T-helper 1 cell (primary cell): ENCODE measurements at places on chromosomes 5 and 9.

DNA sequence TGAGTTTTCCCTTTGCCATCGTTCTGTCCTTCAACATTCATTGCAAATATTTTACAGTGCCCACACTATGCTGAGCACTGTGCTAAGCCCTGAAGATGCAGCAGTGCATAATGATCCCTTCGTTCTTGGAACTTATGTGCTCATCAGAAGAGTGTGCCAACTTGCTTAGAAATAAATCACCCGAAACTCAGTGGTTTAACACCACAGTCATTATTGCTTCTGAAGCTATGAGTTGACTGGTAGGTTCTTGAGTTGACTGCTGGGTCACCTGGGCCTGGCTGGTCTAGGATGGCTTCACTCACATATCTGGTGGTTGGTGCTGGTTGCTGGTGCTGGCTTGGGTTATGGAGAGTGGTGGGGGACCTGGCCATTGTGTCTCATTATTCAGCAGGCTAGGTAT, 20.9 kb downstream of the PCSK5 start:
- no peak for DNase-seq

DNA sequence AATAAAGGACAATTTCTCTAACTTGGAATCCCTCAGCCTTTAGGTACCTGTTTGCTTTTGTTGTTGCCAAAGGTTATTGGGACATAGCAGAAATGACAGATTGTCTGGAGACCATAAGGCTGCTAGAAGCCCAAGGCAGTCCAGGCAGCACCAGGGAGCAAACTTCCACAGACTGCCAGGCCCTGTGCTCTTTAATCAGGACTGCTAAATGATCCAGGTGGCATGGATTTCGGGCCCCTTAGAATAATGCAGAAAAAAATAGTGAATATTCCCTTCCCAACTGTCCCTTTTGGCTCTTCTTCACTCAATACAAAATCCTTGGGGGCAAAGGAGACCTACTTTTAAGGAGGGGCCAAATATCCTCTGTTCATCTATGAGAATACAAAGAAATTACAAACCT, 73.9 kb downstream of the GABRA1 start:
- DNase-seq, result no peak

GRCh38 chr5:143898381-143898780, 86.4 kb downstream of the HMHB1 start:
- DNase-seq, result no peak

DNA sequence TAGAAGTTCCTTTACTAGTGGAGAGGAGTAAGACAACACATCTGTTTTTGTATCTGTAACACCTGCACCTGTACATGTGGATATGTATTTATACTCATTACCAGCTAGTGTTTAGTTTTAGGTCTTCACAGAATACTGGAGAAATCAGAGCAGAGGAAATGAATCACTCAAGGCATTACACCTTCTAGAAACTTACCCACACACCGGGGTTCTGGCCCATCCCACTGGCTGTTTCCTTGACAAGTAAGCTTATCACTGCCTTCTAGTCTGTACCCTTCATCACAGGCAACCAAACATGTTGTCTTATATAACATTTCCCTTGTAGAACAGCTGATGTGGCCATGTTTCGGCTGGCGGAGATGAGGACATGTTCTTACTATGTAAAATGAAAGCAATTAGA, 76.7 kb downstream of the SVEP1 start:
- no peak for DNase-seq

- peak; percentile 6 for DNase-seq
These were observed 181.1 kb upstream of the MEF2C start for GRCh38 chr5:89064054-89064453.

DNA sequence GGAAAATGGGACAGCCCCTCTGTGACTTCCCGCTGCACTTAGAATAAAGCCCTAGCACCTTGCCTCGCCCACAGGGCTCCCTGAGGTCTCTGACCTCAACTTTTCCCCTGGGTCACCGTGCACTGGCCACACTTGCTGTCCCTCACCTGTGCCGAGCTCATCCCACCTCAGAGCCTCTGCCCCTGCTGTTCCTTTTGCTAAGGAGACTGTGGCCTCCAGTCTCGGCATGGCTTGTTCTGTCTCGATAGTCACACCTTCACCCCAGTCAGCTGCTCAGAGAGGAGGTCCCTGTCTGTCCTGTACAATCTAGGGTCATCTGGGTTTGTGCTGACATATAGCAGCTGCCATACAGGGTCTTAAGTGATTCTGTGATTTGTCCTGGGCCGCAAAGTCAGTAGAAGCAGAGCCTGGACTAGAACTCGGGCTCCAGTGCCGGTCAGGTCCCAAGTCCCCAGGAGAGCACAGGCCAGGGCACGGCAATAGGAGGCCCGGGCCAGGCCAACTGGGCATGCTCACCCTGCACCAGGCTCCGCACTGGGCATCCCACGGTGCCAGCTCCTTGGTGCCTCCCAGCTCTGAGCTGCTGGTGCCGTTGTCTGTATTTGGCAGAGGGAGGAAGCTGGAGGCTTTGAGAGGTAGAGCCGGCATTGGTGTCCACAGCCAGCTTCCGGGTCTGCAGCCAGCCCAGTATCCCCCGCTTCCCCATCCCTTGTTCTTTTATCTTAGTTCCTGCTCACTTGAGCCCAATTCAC, 35.2 kb downstream of the NCS1 start:
- DNase-seq, result no peak

GRCh38 chr9:19800884-19801283, 12.0 kb upstream of the SLC24A2 start:
- no peak for DNase-seq

GRCh38 chr5:26660116-26660515, 378.3 kb downstream of the CDH9 start:
- DNase-seq, result no peak

GRCh38 chr5:89850513-89850865, 559.1 kb downstream of the CETN3 start:
- no peak for DNase-seq

DNA sequence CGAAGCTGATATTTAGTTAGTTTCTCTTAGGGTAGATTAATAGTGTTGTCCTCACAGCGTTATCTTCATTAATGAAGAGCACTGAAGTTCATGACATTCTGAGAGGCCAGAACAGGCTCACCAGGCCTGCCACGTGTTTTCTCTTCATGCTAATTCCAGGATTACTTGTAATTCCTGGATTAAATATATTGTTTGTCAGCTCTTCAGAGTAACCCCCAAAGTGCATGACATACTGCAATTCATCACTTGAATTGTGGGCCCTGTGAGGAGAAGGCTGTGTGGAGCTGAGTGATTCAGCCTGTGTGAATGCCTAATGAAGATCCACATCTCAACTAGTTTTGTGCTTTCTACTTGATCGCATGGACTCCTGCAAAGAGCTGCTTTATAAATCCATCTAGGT, 401.0 kb upstream of the ADAMTSL1 start:
- DNase-seq, result no peak

GRCh38 chr5:107565791-107566767, 104.7 kb downstream of the EFNA5 start:
- DNase-seq, result no peak
